NCI-H460 (cell line): ENCODE measurements at places on chromosomes 5 and 9. TPM values are rescaled to one million over a fixed set of nuclear protein-coding genes. Genes with fewer than 3 reads are reported as not detected.

Gene GLDC
- 4.4 and 5.5 TPM in 2 replicates for total RNA-seq

Gene SEMA6A
- total RNA-seq = 0.32 and 0.94 TPM in 2 replicates

Gene GGTA1
- total RNA-seq = not detected in 2 replicates

Gene SLC46A2
- not detected in 2 replicates for total RNA-seq

Gene MLLT3
- 15.4 and 19.2 TPM in 2 replicates for total RNA-seq

Gene GARIN3
- not detected in 2 replicates for total RNA-seq

Gene FXN
- 15.5 and 17.0 TPM in 2 replicates for total RNA-seq

Gene LCN1
- total RNA-seq = 25.8 and 30.3 TPM in 2 replicates

Gene NFX1
- 17.8 and 21.0 TPM in 2 replicates for total RNA-seq

Gene PCDHA10
- total RNA-seq = 0.03 and 0.05 TPM in 2 replicates

Gene MEIKIN
- total RNA-seq = not detected in 2 replicates

Gene FOXD4L6
- 0.07 TPM in 1 of 2 replicates, not detected in the other for total RNA-seq

Gene HBEGF
- total RNA-seq = 5.4 and 6.1 TPM in 2 replicates

DNA sequence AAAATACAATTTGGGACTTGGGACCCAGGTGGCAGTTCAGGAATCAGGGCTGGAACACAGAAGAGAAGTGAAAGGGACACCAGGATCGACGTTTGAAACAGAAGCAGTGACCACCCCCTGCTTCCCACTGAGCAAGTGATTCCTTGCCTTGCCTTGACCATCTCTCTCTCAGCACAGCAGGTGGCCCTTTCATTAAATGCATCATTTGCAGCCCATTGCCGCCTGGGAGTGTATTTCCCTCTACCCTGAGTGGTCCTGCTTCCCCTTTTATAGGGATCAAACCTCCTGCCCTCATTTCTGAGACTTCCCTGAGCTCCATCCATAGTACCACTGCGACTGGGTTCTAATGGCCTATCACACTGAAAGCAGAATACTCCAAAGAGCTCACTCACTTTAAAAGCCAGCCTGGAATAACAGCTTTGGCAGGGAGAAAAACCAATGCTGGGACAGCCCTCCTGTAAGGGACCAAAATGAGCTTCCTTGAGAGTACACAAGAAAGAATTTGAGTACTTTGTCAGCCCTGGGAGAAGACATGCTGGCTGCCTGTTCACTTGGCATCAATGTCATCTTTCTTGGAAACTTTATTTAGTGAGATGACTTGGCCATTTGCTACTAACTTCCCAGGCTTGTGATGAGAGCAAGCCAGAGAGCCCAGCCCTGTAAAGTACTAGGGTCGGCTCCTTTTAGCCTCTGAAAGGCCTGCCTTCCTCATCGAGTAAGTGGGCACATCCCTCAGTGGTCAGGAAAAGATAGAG lies 149.7 kb downstream of the SLIT3 start:
- no peak for DNase-seq

- no peak for DNase-seq
Observed at GRCh38 chr5:91312698-91313097, 70.4 kb downstream of the ARRDC3 start.

DNA sequence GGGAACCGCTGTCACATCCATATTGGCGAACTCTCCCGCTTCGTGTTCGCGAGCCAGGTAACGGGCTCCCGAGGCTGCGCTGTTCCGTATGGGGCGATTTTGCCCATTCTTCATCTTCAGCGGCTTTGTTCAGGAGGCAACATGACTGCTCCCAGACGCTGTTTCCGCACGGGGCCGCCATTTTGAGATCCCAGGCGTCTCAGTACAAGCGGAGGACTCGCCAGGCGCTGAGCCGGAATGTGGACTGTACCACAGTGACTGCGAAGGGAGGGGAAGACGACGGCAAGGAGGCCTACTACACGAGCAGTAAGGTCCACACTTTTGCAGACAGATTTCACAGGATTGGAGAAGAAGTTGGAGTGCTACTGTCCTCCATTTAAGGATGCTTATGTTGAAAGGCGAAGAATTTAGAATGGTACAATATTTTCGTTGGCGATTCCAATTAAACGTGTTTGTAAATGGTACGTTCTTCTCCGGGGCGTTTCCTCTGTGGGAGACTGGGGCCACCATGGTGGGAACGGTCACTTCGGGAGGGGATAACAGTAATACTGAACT lies 41.6 kb upstream of the ZNF300 start:
- DNase-seq = no peak

DNA sequence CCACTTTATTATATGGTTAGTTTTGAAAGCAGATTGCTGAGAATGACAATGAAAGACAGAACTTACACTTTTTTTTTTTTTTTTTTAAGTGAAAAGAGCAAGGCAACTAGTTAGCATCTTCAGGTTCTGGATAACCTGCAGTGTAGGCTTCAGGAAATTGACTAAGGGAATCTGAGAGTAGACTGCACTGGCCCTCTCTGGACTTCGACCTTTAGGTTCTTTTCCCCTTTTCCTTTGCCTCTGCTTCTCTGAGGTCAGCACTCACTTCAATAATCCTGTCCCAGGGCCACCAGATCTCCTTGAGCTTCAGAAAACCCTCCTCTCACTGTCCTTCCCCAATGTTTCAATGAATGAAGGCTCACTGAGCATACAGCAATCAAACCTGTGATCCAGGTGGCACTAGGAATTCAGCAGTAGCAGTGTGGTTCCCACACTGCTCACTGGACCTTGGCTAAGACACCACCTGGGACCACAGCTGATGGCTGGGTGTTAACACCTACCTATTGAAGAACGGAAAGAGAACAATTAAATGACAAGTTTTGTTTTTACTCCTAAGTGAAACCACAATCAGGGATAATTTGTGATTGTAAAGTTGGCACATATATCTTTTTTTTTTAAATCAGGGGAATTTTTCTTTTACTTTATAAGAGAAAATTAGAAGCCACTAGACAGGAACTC lies 85.8 kb upstream of the IL6ST start:
- DNase-seq = no peak

DNA sequence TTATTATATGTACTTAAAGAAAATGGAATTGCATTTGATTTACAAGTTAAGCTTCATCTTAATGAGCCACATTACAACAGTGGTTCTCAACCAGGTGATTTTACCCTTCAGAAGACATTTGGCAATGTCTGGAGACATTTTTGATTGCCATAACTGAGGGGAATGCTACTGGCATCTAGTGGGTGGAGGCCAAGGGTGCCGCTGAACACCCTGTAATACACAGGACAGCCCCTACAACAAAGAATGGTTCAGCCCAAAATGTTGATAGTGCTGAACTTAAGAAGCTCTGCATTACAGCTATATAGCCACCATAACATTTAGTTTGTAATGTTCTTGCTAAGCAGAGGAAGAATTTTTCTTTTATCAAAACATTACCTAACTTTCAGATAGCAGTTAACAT lies 103.1 kb downstream of the PAM start:
- no peak for DNase-seq

GRCh38 chr5:72608297-72608696 lies 101.1 kb upstream of the ZNF366 start:
- DNase-seq = no peak

DNA sequence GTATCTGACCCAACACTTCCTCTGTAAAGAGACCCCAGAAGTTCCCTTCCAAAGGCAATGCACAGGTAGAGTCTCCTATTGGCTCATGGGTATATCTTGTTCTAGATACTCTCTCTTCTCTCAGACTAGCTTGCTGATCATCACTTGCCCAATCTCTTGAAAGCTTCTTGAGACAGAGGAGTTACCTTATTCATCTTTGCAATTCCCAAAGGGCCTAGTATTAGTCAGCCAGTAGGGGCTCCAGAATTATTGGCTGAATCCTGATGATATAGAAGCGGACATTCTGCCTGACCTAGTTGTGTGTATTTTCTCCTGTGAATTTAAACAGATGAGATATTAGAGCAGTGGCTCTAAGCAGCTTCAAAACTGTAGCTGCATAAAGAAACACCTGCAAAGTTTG lies 304.0 kb upstream of the KLF4 start:
- DNase-seq = no peak

- no peak for DNase-seq
Observed at GRCh38 chr5:76207120-76207519, 123.9 kb downstream of the SV2C start.

GRCh38 chr9:88458716-88459465 lies 70.6 kb downstream of the SPIN1 start:
- DNase-seq = no peak

- DNase-seq = no peak
Observed at GRCh38 chr5:150609843-150610584, 30.4 kb upstream of the SYNPO start.

- no peak for DNase-seq
Observed at GRCh38 chr9:132059361-132059760, 20.3 kb downstream of the MED27 start.

GRCh38 chr5:18789218-18789998 lies 1155.1 kb downstream of the TAF11L14 start:
- no peak for DNase-seq

- no peak for DNase-seq
Observed at GRCh38 chr5:55140908-55141665, 18.9 kb upstream of the GPX8 start.

DNA sequence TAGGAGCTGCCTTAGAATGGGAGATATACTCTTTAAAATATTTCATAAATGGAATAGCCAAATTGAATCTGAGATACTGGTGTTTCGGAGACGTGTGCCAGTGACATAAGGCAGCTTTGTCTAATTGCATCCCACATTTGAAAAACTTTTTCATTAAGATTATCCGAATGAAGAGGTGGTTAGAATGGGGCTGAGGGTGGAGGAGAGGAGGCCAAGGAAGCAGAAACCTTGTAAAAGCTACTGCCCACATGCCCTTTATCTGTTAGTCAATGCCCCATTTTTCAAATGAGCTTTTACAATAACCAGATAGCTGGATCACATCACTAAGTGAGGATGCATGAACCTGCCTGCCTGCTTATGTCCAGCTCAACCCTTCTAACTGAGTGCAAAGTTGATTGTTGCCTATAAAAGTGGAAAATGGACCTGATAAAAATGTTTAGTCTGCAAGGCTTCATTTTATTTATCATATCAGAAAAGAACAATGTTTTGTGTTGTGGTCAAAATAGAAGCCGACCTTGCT lies 34.8 kb downstream of the SNX24 start:
- no peak for DNase-seq

GRCh38 chr5:96931605-96932004 lies 4.3 kb upstream of the LNPEP start:
- DNase-seq = no peak

- no peak for DNase-seq
Observed at GRCh38 chr9:24552526-24553182, 7.0 kb upstream of the IZUMO3 start.

DNA sequence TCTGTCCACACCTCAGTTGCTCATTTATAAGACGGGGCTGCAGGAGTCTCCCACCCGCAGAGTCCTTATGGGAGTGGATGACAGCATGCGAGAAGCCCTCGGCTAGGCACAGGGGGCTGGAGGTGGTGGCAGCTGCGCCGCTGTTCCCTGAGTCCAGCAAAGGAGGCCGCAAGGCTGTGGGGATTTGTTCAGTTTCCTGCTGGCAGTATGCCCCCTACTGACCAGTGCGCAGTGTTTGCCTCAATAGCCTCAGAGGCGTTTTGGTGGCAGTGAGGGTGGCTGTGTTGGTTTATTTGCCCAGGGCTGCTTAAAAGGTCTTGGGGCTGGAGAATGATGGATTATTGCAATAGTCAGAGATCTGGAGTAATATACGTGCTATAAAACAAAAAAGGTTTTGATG lies 176.3 kb upstream of the OTULINL start:
- DNase-seq = no peak

- DNase-seq = no peak
Observed at GRCh38 chr5:143738417-143739401, 73.3 kb upstream of the HMHB1 start.

DNA sequence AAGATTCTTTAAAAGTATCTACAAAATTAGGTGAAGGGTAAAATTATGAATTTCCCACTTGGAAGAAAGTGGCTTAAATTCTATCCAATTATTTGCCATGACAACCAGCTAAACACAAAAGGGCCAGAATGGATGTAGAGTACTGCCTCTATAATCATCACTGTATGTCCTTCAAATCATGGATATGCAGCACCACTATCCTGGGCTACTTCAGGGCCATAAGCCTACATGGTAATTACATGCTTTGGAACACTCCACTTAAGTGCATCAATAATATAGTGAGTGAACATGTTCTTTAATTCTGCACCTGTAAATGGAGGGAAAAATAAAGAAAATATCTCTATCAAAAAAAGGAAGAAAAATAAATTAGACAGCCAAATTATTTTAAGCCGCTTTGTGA lies 575.2 kb downstream of the ISL1 start:
- DNase-seq = no peak

DNA sequence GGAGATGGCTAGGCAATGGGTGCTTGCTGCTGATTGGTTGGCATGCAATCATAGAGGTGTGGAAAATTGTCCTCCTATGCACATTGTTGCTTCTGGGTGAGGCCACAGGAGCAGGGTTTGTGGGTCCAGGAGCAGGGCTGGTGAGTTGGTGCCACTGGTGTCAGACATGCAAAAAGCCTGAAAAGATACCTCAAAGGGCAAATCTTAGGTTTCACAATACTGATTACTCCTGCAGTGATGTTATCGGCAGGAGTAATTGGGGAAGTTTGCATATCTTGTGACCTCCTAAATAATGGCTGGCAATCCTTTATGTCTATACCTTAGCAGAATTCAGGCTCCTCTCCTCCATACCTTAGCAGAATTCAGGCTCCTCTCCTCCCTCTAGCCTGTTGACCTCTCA lies 25.2 kb downstream of the SLC25A48 start:
- no peak for DNase-seq

- no peak for DNase-seq
Observed at GRCh38 chr9:117290856-117291622, 123.8 kb downstream of the ASTN2 start.

- no peak for DNase-seq
Observed at GRCh38 chr5:126280846-126281245, 142.4 kb upstream of the GRAMD2B start.

DNA sequence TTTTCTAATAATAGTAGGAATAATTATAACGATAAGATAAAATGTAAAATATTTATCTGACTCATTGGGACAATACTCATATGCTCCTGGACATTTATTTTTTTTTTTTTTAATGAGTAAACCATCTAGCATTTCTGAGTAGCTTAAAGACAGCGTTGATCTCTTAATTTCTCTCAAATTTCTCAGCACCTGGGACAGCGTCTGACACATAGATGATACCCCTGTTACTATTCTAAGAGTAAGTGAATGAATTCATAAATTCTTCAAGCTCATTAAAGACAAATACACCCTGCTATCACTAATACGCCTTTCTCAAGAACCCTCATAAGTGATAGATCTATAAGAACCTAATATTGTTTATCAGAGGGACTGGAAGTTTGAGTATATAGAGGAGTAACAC lies 12.0 kb upstream of the HTR4 start:
- no peak for DNase-seq

- no peak for DNase-seq
Observed at GRCh38 chr5:34042321-34042720, 692 bp downstream of the C1QTNF3 start.

DNA sequence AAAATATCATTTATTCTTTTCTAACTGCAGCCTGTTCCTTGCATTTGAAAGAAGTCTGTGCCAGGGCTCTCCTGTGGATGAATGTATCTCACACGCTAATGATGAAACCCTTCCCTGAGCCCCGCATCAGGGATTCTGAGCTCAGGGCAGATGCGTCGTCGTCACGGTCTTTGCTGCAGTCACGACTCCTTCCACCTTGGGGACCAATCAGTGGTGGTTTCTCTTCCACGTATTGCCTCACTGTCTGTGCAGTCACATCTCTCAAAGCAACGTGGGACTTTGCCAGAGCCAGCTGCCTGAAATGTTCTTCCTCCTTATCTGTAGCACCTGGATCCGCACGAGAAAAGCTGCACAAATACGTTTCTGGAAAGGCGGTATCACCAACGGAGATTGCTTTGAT lies 13.9 kb upstream of the UBE2QL1 start:
- DNase-seq = no peak

- DNase-seq = no peak
Observed at GRCh38 chr5:15368835-15369234, 131.1 kb upstream of the FBXL7 start.

GRCh38 chr9:12666813-12667212 lies 26.4 kb upstream of the TYRP1 start:
- DNase-seq = no peak
